Smooth muscle cell of trachea (primary cell): ENCODE measurements at places on chromosomes 5 and 9. TPM values are rescaled to one million over a fixed set of nuclear protein-coding genes. Genes with fewer than 3 reads are reported as not detected.

HRH2 gene
- not detected in 2 replicates for total RNA-seq

IFNA21 gene
- not detected in 2 replicates for total RNA-seq

SLC34A1 gene
- not detected in 2 replicates for total RNA-seq

ACOT12 gene
- 1.6 and 2.2 TPM in 2 replicates for total RNA-seq

FTMT gene
- not detected in 2 replicates for total RNA-seq

TYRP1 gene
- total RNA-seq, result not detected in 2 replicates

GAPT gene
- total RNA-seq, result 0.17 TPM in 1 of 2 replicates, not detected in the other

IL31RA gene
- total RNA-seq, result 0.66 and 3.3 TPM in 2 replicates

TXNDC8 gene
- total RNA-seq, result 1.9 TPM in 1 of 2 replicates, not detected in the other

C9 gene
- under 0.01 TPM in 1 of 2 replicates, not detected in the other for total RNA-seq

IFNA8 gene
- not detected in 2 replicates for total RNA-seq

IFNE gene
- total RNA-seq, result 5.1 and 11.2 TPM in 2 replicates

SYK gene
- total RNA-seq, result not detected in 2 replicates

RNF183 gene
- total RNA-seq, result not detected in 2 replicates
